NCI-H146 (cell line): ENCODE measurements at places on chromosomes 12 and 14.

- no peak for DNase-seq
Observed at GRCh38 chr14:31205681-31206535, 1.7 kb downstream of the HECTD1 start.

DNA sequence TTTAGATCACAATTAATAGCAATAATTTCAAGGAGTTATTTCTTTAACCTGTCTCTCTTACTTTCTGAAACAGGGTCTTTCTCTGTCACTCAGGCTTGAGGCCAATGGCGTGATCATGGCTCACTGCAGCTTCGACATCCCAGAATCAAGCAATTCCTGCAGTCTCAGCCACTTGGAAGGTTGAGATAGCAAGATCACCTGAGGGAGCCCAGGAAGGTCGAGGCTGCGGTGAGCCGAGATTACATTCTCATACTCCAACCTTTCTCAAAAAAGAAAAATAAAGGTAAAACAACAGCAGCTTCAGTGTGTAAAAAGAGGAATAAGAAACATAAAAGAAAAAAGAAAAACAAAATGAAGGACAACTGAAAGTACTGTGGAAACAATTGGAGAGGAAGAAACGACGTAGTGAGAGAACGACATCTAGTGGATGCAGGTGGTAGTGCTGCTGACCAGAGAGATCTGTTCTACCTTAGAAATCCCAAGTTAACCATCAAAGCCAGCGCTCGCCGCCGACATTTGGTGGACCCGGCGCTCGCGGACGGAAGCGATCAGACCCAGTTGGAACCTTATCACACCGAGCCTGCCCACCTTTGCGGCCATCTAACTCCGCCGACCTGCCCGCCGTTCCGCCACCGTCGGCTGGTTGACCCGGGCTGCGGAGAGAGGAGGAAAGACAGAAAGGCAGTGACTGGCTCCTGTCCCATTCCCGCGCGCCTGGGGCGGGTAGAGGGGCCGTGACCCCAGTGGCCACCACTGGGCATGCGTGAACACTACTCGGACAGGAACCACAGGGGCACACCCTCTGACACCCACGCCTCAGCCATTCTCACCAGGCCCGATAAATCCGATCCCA lies 196.1 kb downstream of the ALG10 start:
- peak; percentile 68 for DNase-seq

DNA sequence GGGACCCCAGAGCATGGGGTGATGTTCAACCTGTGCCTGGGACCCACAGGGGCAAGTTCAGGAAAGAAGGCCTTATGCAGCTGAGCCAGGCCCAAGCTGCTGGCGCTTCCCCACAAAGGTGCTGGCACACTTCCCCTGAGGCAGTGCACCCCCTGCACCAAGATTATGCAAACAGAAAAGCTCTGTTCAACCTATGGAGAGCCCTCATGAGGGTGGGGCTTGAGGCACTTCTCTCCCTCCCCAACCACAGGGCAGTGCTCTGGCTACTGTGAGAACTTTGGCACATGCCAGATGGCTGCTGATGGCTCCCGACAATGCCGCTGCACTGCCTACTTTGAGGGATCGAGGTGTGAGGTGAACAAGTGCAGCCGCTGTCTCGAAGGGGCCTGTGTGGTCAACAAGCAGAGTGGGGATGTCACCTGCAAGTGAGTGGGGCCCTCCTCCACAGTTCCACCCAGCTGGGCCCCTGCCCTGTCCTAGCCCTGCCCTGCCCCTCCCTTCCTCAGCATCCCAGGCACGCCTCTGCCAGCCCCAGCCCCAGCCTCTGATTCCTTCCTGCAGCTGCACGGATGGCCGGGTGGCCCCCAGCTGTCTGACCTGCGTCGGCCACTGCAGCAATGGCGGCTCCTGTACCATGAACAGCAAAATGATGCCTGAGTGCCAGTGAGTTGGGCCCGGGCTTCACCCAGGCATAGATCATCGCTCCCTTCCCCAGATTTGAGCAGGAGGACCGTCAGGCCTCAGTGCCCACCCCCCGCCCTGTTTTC lies 5.5 kb upstream of the NXPH4 start:
- no peak for DNase-seq

- DNase-seq: no peak
Observed at GRCh38 chr14:36504771-36505175, 15.3 kb downstream of the NKX2-1 start.

GRCh38 chr12:29589286-29589820 lies 91.9 kb upstream of the OVCH1 start:
- no peak for DNase-seq

GRCh38 chr14:79809849-79810612 lies 401.3 kb downstream of the DIO2 start:
- no peak for DNase-seq

- no peak for DNase-seq
Observed at GRCh38 chr12:59041241-59042121, 121.2 kb upstream of the LRIG3 start.

GRCh38 chr12:53093777-53094393 lies 3.6 kb upstream of the IGFBP6 start:
- no peak for DNase-seq

DNA sequence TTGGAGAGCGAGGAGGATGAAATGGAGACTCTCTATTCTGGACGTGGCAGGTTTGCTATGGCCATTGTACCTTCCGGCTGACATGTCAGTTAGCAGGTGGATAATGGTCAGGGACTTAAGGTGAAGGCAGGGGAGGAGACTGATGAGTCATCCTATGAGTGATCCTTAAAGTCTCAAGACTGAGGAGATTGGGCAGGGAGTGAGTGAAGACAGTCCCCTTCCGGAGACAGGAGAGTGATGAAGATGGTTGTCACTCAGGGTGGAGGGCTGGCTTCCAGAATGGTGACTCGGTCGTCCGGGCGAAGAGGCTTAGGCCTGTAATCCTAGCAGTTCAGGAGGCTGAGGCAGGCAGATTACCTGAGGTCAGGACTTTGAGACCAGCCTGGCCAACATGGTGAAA lies 49.8 kb upstream of the CCDC63 start:
- DNase-seq: no peak

DNA sequence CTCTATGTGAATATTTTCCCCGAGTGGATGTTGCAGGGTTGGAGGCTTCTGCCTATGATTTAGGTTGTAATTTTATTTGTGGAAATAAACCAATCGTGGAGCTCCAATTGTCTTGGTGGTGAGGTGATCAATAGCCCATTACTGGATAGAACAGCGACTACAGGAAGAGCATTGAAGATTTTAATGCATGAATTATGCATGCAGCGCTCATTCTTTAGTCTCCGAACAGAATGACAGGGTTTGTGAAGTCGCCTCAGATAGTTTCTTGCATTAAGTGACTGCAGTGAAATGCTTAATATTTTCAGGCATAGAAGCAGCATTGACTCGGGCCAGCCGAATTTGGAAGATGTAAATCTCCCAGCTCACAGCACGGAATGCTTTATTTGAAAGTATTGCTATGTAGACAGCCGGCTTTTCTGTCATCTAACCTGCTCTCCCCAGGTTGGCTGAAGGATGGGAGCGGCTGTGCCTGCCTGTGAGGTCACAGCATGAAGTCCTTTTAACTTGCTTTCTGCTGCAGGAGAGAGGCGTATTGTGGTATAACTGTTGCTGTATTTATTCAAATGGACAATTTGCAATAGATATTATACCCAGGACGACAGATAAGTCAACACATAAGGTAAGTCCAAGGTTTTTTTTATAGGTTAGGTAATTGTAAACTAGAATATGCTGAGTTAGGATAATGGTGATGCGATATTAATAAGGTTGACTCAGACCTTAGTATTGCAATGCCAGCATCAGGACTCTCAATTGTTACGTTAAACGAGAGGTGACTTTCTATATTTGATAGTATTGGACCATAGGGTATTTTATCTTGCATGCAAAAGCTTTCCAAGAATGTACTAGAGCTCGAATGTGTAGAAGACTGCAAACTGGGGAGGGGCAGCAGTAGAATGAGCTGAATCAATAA lies 135.7 kb downstream of the CNTN1 start:
- DNase-seq: no peak

DNA sequence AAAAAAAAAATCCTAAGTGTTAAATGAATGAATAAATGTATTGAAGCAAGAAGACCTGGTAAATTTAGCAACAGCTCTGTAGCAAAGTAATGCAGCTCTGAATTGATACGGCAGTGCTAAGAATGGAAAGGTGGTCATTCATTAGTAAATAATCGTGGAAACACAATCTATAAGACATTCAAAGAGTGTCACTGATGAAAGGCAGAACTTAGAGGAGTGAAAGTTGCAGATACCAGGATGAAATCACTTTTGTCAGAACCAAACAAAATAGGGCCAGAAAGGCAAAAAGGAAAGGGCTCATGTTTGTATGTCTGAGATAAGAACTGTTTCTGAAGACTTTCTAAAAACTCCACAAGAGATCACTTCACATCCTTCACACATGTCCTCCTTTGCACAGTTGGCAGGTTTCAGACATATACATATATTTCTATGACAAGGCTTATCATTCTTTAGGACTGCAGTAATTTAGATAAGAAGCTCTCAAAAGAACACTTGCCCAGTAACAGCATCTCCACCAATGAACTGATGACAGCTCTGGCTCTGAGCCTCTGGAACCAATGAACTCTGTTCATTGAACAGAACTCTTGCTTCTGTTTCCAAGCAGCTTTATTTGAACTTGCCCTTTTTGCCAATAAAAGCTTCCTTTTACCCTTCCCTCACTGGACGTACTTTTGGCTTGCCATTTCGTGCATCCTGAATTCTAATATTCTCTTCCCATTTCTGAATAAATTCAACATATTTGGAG lies 4.2 kb upstream of the LRR1 start:
- DNase-seq: no peak

- no peak for DNase-seq
Observed at GRCh38 chr14:73741876-73742519, 27.8 kb upstream of the PNMA1 start.

GRCh38 chr14:56810147-56810719 lies at the start of gene OTX2:
Gene OTX2, minus strand, starts transcription at chr14:56810479. Its CDS starts 5,023 bp downstream, at chr14:56805456.
- no peak for DNase-seq

- no peak for DNase-seq
Observed at GRCh38 chr12:130438243-130438620, 100.5 kb downstream of the PIWIL1 start.
